COR-L47 (cell line): ENCODE measurements at places on chromosomes 5 and 9.

DNA sequence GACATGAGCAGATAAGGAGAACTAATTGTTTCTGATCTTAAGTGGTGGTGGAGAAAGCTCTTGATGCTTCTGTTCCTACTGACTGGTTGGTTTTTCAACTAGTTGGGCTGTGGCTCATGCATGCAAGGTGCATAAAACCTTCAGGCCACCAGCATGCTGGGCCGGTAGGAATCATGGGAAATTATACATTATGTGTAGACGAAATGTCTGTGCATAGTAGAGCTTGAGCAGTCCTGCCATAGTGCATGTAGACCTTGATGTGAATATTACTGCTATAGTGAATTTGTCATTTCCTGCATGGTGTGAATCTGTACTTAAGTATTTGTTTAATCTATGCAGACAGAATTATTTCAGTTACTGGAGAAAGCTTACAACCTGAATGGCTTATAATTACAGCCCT, 433.6 kb upstream of the ADAMTSL1 start:
- DNase-seq: no peak

DNA sequence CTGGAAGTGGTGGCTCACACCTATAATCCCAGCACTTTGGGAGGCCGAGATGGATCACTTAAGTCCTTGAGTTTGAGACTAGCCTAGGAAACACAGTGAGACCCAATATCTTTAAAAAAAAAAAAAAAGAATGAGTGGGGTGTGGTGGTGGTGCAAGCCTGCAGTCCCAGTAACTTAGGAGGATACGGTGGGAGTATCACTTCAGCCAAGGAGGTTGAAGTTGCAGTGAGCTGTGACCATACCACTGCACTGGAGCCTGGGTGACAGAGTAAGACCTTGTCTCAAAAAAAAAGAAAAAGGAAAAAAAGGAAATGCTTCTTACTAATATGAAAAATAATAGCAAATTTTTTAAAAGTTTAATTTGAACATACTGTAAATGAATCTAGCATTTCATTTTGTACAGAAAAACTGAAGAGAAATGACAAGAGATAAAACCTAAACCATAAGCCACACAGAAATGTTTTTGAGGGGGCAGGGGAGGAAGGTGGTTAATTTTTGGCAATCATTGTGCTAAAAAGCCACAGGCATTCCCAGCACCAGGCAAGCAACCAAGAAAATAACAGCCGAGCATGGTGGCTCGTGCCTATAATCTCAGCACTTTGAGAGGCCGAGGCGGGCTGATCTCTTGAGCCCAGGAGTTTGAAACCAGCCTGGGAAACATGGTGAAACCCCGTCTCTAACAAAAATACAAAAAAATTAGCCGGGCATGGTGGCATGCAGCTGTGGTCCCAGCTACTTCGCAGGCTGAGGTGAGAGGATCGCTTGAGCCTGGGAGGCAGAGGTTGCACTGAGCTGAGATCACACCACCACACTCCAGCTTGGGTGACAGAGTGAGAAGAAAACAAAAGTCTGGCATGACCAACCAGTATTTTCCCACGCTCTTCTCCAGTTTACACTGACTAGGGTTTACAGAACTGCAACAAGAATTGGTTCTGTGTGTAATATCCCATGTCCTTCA, 114.5 kb upstream of the NR5A1 start:
- no peak for DNase-seq

DNA sequence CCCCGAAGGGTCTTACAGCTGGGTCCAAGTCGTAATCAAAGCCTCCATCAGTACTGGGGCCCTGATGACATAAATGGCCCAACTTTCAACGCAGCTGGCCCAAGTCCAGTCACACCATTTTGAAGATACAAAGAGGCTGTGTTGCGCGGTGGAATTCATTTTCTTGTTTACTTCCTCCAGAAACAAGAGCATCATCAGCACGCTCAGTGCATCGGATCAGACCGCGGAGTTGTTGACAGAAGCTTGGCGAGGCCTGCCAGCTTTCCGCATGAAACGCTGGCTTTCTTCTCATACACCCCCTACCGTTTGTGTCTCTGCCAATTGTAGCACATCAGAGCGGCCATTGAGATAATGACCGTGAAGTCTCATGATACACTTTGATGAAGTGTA, 101.7 kb upstream of the SPATA31D4 start:
- peak; percentile 52 for DNase-seq

DNA sequence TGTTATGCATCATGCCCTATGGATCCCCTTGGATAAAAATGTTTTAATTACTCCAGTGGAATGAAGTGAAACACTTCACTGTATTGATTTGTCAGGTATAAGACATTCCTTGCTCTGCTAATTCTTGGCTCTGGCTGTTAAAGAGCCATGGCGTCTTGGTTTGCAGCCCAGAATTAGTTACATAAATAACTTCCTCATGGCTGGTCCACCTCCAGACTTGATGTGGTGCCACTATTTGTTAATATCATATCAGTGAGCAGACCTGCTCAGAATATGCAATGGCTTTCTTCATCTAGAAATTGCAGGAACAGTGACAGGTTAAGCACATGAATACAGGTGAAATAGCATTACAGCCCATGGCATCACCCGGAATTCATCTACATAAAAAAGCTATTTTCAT, 446.9 kb upstream of the GRIN3A start:
- DNase-seq: no peak

GRCh38 chr5:159263569-159263905, 447 bp downstream of the UBLCP1 start:
- DNase-seq: no peak

DNA sequence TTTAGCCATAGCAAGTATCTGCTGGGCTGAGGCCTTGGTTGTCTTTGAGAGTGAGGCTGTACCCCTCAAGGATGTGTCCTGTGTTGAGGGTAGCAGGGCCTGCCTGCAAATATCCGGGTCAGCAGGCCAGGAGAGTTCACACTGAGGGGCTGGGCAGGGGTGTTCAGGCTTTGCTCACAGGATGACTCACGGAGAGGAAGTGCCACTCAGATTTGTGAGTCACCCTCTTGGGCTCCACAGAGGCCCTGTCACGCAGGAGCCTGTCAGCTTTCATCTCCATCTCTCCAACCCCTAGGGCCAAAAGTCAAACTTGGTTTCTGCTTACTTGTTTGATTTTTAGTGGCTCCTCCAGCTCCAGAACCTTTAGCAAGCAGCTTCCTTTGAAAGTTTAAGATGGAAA, 211.5 kb downstream of the SEC61B start:
- no peak for DNase-seq

DNA sequence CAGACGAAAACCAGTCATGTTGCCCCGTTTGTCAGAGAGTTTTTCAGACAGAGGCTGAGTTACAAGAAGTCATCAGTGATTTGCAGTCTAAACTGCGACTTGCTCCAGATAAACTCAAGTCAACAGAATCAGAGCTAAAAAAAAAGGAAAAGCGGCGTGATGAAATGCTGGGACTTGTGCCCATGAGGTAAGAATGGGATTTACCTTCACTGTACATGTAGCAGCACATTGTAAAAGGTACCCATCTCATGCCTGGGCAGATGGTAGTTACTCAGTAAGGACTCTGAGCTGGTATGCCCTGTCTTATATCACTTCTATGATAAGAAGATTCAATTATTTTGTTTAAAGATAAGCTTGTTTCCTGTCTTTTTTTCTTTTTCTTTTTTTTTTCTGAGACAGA, 38.8 kb downstream of the RAD50 start:
- DNase-seq: no peak

- DNase-seq: no peak
Observed at GRCh38 chr5:104431981-104432380, 869.4 kb upstream of the NUDT12 start.

DNA sequence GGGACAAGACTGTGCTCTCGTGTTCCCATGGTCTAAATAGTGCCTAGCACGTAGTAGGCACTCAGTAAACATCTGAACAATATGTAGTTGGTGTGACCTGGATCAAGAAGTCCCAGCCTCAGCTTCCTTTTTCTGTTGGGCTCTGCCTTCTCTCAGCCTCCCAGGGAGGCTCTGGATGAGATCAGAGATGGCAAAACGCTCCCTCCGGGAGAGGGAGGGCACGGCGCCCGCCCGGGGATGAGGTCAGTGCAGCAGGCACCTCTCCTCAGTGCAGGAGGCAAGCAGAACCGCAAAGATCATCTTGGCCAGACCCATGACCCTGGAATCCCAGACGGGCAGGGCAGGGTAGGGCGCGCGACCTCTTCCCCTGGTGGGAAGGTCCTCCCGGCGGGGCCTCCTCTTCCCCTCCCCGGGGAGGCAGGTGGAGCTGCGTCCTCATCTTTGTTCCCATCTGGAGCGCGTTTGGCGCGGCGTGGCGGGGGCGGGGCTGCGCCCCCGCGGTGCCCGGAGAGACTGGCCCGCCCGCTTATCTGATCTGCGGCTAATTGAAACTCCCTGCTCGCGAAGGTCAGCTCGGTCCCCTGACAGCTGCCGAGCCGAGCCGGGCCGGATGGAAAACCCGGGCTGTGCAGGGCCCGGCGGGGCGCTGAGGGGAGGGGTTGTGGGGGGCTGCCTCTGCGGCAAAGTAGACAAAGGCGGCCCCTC, 60.9 kb downstream of the CXXC5 start:
- DNase-seq: peak; percentile 83

- DNase-seq: no peak
Observed at GRCh38 chr9:94875300-94876020, 149.0 kb downstream of the AOPEP start.

DNA sequence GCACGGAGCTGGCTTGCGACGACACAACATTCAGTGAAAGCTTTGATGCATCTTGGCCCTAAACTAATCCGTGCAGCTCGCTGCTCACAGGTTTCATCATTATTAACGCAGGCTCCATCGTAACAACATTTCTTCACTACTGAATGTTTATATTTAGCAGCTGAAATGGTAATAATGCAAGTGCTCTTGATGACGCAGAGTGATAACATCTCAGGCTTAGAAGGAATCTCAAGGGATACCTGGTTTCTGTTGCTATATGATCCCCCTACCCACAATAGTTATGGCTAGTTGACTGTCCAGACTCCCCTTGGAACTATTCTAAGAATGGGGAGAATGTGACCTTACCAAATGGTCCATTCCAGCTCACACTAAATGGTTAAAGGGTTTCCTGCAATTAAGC, 36.2 kb downstream of the C5 start:
- no peak for DNase-seq

- no peak for DNase-seq
Observed at GRCh38 chr5:17878541-17878940, 244.3 kb downstream of the TAF11L14 start.
